ENCODE measurements at places on chromosomes 12 and 14.

DNA sequence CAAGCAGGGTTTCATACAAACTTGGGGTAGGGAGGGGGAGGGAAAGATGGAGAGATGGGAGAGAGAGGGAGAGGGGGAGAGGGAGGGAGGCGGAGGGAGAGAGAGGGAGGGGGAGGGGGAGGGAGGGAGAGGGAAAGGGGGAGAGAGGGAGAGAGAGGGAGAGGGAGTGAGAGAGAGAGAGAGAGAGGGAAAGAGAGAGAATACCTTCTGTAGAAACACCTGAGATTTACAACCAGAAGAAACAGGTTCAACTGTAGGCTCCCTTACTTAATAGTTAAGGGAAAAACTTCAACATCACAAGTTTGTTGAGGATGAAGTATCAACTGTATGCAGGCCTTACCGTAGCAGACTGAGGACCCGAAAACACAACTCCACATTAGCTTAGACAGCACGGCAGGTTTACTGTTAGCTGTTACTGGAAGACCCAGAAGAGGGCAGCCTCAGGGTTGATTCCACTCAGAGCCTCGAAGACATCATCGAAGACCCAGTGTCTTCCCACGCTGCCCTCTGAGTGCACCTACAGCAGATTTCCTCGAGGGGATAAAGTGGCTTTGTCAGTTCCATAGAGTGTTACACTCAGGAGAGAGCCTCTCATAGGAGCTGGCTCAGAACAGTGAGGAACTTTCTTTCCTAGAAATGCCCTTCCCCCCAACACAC lies 72.4 kb downstream of the NT5DC3 start:
- DNase-seq: no peak

DNA sequence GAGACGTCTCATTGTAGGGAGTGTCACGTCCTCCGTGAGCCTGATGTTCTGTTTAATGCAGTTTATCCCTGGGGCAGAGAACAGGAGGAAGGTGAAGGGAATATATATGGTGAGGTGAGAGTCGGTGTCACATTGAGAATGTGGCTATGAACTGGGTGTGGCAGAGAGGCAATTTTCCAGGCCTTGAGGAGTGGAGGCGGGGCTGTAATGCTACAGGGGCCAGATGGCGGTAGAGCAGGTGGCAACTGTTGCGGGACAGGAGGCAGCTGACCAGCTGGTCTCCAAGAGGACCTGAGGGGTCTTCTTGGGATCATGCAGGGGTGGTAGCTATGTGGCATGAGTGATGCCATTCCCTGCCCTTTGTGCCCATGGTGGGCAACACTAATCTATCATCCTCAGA lies 59.6 kb downstream of the CACNA1C start:
- DNase-seq: no peak

- DNase-seq: no peak
These were observed 14.6 kb downstream of the RAPGEF3 start for GRCh38 chr12:47744005-47744651.

GRCh38 chr14:39451811-39452210 lies 19.6 kb upstream of the FBXO33 start:
- no peak for DNase-seq

DNA sequence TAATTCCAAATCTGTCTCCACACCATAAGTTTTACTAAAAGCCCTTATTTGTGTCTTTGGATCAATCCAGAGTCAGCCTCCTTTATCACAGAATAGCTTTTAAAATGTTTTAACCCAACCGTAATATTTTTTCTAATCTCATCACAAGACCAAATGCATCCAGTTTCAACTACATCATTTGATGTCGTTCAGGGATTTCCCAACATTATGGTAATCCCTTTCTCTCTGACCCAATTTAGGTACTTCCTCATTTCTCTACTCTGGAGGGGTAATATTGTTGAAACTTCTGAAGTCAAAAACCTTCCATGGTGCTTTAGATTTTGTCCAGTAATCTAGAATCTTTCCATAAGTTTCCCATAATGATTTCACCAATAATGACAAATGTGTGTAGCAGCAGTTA lies 596.8 kb downstream of the SOX5 start:
- no peak for DNase-seq

DNA sequence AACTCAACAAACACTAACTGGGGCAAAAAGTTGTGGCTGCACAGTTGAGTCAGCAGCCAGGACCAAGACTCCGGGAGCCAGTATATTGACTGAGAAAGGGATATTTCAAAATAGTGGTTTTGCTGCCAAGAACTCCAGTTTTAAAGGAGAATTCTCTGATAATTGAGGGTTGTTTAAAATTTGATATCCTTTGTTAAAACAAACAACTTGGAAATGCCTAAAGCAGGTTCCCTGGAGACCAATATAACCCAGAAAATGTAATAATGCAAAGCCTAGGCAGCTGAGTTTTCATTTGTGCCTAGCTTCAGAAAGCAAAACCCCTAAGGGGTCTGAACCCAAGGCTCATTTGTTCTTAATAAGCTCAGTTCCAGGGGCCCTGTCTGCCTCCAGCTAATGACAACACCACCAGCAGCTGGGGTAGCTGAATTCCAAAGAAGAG lies 311.7 kb upstream of the CCDC196 start:
- no peak for DNase-seq

DNA sequence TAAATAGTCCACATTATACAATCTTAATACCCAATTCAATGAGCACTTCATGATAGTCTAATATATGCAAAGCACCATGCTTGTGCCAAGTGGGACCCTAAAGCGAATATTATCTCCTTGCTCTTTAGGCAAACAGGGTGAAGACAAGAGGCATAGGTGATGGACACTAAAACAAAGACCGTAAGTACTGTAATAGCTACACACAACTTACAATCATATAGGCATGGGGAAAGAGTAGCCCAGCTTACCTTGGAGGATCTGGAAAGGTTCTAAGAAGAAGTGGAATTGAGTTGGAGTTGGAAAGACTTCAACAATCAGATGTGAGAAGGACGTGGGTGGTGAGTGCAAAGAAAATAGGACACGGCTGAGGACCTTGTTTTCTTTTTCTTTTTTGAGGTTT lies 19.1 kb upstream of the BCL2L14 start:
- no peak for DNase-seq

GRCh38 chr12:12115514-12115913 lies 44.8 kb downstream of the BCL2L14 start:
- DNase-seq: no peak

DNA sequence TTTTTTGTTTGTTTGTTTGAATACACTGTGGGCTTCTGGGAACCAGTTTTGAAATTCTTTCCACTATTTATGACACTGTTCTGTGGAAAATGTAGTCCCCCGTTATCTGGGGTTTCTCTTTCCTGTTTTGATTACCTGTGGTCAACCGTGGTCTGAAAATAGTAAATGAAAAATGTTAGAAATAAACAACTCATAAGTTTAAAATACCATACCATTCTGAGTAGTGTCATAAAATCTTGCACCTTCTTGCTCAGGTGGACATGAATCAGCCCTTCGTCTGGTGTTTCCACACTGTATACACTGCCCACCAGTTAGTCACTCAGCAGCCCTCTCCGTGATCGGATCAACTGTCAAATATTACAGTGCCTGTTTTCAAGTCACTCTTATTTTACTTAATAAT lies 5.1 kb upstream of the PAPOLA start:
- no peak for DNase-seq

GRCh38 chr12:54977857-54978256 lies 6.7 kb downstream of the TESPA1 start:
- DNase-seq: peak; percentile 80

DNA sequence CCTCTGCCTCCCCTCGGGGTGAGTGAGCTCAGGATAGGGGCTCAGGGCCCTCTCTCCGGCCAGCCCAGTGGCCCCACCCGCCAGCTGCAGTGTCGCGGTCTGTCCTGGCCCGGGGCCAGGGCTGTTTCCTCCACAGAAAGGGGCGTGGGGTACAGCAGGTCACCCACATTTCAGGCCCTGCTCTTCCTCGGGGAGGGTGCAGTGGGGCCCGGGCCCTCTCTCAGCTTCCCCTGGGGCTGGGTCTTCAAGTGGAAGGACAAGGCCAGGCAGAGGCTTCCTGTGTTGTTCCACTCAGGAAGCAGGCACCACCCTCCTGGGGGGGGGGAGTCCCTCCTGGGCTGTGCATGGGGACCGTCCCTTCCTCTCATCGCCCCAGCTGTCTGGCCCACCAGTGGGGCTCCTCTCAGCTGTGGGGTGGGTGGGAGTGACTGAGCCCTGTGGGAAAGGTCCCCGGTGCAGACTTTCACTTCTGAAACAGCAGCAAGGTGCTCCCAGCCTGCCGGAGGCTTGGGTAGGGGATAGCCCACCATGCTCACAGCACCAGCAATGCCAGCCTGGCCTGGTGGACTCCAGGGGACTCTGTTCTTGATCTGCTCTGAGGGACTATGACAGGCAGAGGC lies 3.7 kb downstream of the GPR132 start:
- peak; percentile 67 for DNase-seq

GRCh38 chr12:129241852-129242251 lies 388.6 kb downstream of the GLT1D1 start:
- no peak for DNase-seq

DNA sequence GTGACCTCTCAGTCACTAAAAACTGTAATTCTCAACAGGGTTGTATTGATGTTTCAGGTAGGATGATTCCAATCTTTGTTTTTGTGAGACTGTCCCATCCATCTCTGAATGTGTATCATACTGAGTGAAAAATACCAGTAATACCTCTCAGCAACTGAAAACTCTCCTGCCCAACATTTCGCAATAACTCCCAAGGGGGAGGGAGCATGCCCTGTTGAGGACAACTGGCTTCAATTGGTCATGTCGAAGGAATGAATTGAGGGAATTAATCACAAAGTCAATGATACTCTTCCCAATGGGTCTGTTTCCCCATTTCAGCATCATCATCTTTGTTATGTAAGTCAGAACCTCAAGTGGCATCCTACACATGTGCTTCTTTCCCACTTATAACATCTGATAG lies 102.4 kb upstream of the E2F7 start:
- DNase-seq: no peak

- DNase-seq: no peak
These were observed 132.3 kb downstream of the KSR2 start for GRCh38 chr12:117836476-117836875.

GRCh38 chr14:29215853-29216252 lies 449.3 kb downstream of the FOXG1 start:
- no peak for DNase-seq

GRCh38 chr12:33547084-33547483 lies 107.5 kb upstream of the SYT10 start:
- DNase-seq: no peak

DNA sequence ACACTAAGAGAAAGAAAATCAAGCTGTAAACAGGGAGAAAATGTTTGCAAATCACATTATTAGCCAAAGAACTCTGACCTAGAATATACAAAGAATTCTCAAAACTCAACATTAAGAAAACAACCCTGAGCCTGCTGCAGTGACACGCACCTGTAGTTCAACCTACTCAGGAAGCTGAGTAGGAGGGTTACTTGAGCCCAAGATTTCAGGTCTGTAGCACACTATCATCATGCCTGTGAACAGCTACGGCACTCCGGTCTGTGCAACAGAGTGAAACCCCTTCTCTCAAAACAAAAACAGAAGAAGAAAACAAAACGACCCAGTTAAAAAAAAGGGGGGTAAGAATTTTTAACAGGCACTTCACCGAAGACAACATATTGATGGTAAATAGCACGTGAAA lies 20.8 kb downstream of the SAV1 start:
- DNase-seq: no peak

- DNase-seq: no peak
These were observed 649.3 kb downstream of the RPS29 start for GRCh38 chr14:48936849-48937248.

DNA sequence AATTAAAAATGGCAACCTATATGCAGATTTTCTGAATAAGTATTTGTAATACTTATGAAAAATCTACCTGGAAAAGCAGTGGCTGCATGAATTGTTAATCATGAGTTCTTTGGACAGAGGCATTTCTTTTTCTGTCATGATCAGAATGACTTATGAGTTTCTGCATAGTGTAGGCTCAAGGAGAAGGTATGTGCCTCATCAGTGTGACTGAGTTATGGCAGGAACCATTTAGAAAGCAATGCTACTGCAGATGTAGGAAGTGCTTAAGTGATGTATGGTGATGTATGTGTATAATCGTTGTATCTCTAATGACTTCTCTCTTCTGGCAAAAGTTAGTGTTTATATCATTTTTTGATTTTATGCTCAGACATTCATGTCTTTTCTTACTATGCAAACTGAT lies 816.4 kb upstream of the FBXO33 start:
- DNase-seq: no peak

DNA sequence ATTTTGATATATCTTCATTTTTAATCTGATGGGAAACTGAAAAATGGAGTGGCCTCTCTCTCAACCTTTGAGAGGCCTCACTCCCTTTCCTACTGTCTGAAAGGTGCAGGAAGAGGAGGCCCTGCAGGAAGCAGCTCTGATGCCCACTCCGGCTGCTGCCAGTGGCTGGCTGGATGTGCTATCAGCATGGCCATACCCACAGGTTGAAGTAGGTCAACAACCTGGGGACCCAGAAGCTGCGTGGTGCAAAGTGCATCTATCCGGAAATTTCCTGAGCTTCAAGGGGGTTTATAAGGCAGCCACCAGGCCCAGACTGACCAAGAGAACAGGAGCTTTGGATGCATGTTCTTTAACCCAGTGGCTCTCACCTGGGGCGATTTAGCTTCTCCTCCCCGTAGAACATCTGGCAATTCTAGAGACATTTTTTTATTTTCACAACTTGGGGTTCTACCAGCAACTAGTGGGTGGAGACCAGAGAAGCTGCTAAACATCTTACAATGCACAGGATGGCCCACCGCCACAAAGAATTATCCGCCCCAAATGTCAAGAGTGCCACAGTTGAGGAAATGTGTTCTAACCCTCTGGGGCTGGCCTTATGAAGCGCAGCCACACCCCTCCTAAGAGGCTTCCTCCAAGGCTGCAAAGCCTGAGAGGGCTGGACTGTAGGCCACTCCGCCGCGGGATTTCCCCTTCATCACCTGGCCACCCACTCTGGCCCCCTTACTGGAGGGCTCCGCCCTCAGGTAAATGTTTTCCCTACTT lies 8.2 kb upstream of the BATF start:
- DNase-seq: no peak

All from bone marrow (tissue), 2 donors.